Nasal cavity respiratory epithelium epithelial cell of viscerocranial mucosa (primary cell): ENCODE measurements at places on chromosomes 16 and 17. TPM values are rescaled to one million over a fixed set of nuclear protein-coding genes. Genes with fewer than 3 reads are reported as not detected.

Gene KCNH4
- not detected in 2 replicates for total RNA-seq

Gene LHX1
- 2.7 TPM in 1 of 2 replicates, not detected in the other for total RNA-seq

Gene BAIAP3
- 0.34 and 0.78 TPM in 2 replicates for total RNA-seq

Gene SMYD4
- total RNA-seq = 8.5 and 11.2 TPM in 2 replicates

Gene PRAC1
- total RNA-seq = not detected in 2 replicates

Gene E4F1
- 24.9 and 28.6 TPM in 2 replicates for total RNA-seq

Gene CRYM
- 0.14 and 0.68 TPM in 2 replicates for total RNA-seq

Gene BEAN1
- total RNA-seq = under 0.01 and 0.78 TPM in 2 replicates

Gene KRT9
- total RNA-seq = 0.21 and 0.34 TPM in 2 replicates

Gene TXNDC11
- total RNA-seq = 32.2 and 36.6 TPM in 2 replicates

Gene AGRP
- not detected in 2 replicates for total RNA-seq

Gene POLG2
- total RNA-seq = 10.1 and 12.3 TPM in 2 replicates

Gene CORO1A
- 0.78 and 1.0 TPM in 2 replicates for total RNA-seq

Gene KRT39
- total RNA-seq = 0.28 TPM in 1 of 2 replicates, not detected in the other

Gene SLC26A11
- total RNA-seq = 2.4 and 3.8 TPM in 2 replicates

Gene KANSL1
- 70.7 and 131 TPM in 2 replicates for total RNA-seq

Gene ZNF23
- 10.9 and 14.9 TPM in 2 replicates for total RNA-seq

Gene AFMID
- 22.7 and 32.8 TPM in 2 replicates for total RNA-seq

Gene ETV4
- total RNA-seq = 2.3 and 4.8 TPM in 2 replicates

Gene PRSS21
- total RNA-seq = 3.8 and 4.6 TPM in 2 replicates

Gene ATAD5
- total RNA-seq = 0.34 and 0.64 TPM in 2 replicates

Gene BAHCC1
- total RNA-seq = 0.68 and 7.5 TPM in 2 replicates

Gene ZNF319
- 4.1 and 19.5 TPM in 2 replicates for total RNA-seq

Gene GAST
- total RNA-seq = 1.0 TPM in 1 of 2 replicates, not detected in the other

Gene NME2
- total RNA-seq = 467 and 923 TPM in 2 replicates

Gene CEP131
- total RNA-seq = 7.5 and 12.0 TPM in 2 replicates

Gene AOC3
- under 0.01 and 0.57 TPM in 2 replicates for total RNA-seq

Gene ADAD2
- total RNA-seq = not detected in 2 replicates

Gene NAGS
- total RNA-seq = 11.8 and 19.5 TPM in 2 replicates

Gene SLC12A3
- total RNA-seq = not detected in 2 replicates

Gene TNFRSF17
- total RNA-seq = not detected in 2 replicates

Gene PLEKHH3
- 16.4 and 31.0 TPM in 2 replicates for total RNA-seq

Gene XYLT1
- 2.4 and 4.1 TPM in 2 replicates for total RNA-seq

Gene ZFP3
- total RNA-seq = 1.0 and 1.6 TPM in 2 replicates

Gene SMTNL2
- total RNA-seq = not detected in 2 replicates

Gene CNTNAP1
- total RNA-seq = under 0.01 and 0.71 TPM in 2 replicates

Gene SLC6A4
- total RNA-seq = 0.07 and 0.34 TPM in 2 replicates

Gene HYDIN
- 0.34 and 0.71 TPM in 2 replicates for total RNA-seq

Gene CIBAR2
- total RNA-seq = not detected in 2 replicates

Gene PYY
- total RNA-seq = 0.68 TPM in 1 of 2 replicates, not detected in the other

Gene FSCN2
- 0.34 and 0.78 TPM in 2 replicates for total RNA-seq
